ENCODE measurements at places on chromosomes 13 and 19. TPM values are rescaled to one million over a fixed set of nuclear protein-coding genes. Genes with fewer than 3 reads are reported as not detected.

The CBARP gene
- 7.6 TPM for total RNA-seq

The UPF3A gene
- total RNA-seq, result 48.7 TPM

The KLF2 gene
- total RNA-seq, result 44.7 TPM

The KMT5C gene
- 9.7 TPM for total RNA-seq

The RASIP1 gene
- total RNA-seq, result 0.31 TPM

The PSG6 gene
- total RNA-seq, result not detected

The CDC37 gene
- total RNA-seq, result 159 TPM

The ZNF543 gene
- total RNA-seq, result 5.1 TPM
